ENCODE measurements at places on chromosomes 3 and 15.

DNA sequence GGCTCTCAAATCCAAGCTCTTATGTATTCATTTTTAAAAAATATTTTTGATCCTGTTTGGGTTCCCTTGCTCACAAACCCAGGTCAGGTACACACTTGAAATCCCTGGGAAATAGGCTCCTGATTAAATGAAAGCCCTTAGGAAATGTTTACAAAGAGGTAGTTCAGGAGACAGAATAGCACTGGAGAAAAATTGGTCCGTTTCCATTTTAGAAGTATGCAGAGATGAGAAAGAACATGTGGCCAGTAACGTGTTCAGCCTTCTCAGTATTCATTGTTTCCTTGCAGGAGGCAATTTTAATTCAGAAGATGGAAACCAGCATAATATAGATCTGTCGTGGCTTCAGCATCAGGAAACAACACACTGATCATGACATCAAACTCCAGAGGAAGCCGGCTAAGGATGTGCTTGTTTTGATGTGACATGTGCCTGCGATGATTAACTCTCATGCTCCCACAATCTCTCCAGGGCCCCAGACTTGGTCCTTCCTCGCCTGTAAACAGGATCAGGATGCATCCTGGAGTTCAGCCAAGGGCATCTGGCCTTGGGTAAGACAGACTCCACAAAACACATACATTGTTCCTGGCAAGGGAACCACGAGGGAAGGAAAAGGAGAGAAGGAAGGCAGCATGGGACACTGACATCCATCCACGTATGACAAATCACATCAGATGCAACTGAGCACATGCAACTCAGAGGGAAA lies 350.5 kb upstream of the THBS1 start:
- no peak for DNase-seq

DNA sequence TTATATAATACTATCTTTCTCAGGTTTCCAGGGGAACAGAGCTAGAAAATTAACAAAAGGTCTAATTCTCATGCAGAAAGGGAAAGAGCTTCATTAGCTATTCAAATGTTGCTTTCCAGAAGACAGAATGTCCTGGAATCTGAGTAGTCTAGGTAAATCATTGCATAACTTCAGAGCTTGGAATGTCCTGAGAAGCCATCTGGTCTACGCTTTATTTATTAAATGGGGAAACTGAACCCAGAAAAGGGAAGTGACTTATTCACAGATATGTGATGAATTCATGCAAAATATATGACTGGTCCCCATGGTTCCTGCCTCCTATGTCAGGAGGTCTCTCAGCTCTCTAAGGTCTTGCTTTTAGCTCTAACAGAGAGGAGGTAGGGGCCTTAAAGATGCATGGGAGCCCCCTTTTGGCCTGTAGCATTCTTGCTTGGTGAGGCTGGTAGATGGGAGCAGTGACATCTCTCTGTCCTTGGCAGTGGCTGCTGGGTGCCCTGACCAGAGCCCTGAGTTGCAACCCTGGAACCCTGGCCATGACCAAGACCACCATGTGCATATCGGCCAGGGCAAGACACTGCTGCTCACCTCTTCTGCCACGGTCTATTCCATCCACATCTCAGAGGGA lies 99.2 kb downstream of the CEMIP start:
- DNase-seq: no peak

DNA sequence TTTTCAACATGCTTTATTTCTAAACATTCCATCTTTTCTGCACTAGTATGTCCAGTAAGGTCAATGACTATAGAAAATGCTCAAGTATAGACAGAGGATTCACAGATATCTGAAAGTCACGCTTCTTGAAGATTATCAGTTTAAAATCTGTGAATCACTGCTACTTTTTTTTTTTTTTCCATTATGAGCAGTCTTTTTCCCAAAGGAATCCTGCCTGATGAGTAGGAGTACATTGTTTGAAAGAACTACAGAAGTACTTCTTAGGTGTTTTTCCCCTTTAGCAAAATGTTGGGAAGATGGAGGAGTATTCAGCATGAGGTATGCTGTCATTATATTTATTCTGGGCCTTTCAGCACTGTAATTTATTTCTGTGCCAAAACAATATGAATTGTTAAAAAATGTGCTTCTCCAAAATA lies 266.2 kb downstream of the NLGN1 start:
- DNase-seq: no peak

DNA sequence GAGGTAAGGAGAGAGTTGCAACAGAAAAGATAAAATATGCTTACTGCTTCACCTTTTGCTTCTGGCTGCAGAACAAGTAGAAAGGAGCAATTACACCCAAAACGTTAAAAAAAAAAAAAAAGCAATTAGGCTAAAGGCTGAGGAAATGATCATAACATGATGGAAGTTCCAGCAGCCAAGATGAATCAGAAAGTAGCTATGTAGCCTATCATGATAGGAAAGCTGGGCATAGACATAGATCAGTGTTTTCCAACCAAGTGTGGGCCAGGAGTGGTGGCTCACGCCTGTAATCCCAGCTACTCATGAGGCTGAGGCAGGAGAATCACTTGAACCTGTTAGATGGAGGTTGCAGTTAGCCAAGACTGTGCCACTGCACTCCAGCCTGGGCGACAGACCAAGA lies 52.6 kb downstream of the AGTR1 start:
- DNase-seq: no peak

DNA sequence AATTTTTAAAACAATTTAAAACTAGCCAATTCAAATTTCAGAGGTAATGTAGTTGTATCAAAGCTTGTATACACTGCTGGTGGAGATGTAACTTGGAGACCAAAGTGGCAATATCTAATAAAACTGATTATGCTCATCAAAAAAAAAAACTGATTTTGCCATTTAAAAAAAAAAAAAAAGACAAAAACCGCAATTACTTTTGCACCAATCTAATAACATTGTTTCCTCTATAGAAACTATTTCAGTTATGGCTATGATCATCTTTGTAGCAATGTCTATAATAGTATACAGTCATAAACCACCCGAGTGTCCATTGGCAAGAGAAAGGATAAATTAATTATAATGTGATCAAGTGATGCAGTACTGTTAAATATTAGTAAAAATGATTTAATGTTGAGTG lies 149.3 kb upstream of the SEMA6D start:
- DNase-seq: no peak

- no peak for DNase-seq
Measured at GRCh38 chr3:111568911-111569310, 26.2 kb downstream of the ZBED2 start.

GRCh38 chr3:156373095-156373494 lies 181.8 kb downstream of the SSR3 start:
- DNase-seq: no peak

DNA sequence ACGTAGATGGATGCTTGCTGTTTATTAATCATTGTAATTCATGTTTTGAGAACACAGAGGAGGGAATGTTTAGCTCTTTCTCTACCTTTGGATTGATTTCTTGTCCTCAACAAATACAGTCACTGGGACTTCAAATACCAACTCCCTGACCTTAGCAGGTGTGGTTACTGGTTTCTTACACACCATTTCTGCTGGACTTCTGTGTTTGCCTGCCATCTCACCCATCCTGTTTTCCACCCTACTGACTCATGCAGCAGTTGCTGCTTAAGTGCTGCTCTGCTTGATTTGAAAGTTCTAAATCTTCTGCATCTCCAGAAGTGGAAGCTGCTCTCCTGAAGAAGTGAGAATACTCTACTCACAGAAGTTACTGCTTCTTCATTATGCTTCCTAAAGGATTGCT lies 170.3 kb downstream of the ZPLD1 start:
- DNase-seq: no peak

DNA sequence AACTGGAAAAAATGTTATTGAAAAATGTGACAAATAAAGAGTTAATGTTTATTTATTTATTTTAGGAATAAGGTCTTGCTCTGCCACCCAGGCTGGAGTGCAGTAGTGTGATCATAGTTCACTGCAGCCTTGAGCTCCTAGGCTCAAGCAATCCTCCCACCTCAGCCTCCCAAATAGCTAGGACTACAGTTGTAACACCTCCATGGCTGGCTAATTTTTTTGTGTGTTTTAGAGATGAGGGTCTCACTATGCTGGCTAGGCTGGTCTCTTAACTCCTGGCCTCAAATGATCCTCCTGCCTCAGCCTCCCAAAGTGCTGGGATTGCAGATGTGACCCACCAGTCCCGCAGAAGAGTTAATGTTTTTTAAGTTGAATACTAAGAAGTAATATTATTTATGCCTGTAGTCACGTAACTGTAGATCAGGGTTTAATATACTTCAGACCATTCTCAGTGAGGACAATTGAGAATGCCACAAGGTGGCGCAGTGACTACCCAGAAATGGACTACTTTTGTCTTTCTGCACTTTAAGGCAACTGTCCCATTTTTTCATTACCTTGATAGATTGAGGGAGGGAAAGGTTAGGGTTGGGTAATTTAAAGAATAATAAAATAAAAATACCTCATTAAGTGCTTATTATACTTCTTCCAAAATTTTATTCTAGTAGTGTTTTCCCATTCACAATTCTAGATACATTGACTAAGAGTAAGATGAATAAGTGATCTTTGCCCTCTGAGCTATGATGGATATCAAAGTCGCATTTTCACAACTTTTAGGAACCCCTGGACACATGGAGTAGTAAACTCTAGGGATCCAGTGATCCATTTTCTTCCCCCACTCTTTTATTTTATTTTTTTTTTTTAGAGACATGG lies 6.0 kb downstream of the MUC13 start:
- DNase-seq: peak; percentile 13

- no peak for DNase-seq
Measured at GRCh38 chr3:100777271-100777670, 68.0 kb downstream of the TFG start.

- no peak for DNase-seq
Measured at GRCh38 chr3:194235160-194235559, 99.2 kb downstream of the HES1 start.

DNA sequence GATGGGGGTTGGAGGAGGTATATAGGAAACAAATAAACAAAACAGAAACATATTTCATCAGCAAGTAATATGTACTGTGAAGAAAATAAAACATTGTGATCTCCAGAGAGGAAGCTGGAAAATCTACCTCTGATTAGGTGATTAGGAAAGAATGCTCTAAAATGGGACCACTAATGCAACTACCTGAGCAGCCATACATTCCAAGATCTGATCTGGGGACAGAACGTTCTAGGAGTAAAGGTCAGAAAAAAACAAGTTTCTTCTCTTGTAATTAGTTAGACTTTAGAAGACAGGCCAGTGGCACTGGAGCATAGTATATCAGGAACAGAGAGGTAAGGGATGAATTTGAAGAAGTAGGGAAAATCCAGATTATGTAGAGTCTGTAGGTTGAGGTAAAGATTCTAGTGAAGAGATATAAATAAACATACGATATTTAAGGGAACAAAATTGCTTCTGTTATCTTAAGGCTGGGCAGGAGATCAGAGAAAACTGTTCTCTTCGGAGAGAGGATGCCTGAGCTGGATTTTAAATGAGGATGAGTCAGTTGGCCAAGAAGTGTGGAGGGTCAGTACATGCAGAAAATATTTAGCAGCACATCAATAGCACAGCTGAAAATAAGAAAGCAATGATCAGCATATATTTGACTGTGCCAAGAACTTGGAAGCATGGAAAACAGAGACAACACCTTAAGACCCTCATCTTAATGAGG lies 429.5 kb downstream of the NLGN1 start:
- no peak for DNase-seq

DNA sequence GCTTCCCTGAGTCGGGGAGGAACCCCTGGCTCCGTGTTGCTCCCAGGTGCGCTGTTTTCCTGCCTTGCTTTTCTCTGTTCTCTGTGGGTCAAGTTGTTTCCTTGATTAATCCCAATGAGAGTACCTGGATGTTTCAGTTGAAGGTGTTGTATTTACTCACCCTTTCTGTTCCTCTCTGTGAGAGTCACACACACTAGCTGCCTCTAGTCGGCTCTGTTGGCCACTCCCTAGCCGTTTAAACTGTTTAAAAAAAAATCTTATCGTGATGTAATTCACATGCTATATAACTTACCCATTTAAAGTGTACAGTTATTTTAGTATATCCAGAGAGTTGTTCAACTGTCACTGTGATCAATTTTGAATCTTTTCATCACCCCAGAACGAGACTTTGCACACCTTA lies 74.0 kb downstream of the AKAP13 start:
- no peak for DNase-seq

DNA sequence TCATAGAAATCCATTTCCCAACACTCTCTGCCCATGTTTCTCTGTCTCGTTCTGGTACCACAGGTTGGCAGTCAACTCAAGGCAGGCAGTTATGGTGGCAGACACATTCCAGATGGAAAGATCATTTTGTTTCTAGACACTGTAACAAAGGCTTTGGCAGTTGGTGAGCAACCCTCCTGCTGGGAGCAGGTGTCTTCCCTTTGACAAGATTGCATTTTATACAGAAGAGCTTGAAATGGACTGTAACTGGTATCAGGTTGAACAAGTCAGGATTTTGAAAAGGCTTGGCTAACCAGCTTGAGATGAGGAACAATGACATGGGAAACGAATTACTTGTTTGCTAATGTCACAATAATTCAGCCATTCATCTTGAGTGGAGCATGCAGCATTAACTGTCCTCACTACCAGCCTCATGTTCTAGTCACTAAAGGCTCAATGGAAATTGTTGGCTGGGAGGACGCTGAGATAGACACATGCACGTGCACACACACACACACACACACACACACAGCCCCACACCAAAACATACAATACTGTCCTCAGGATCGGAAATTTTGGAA lies 170.0 kb downstream of the SEMA6D start:
- no peak for DNase-seq

DNA sequence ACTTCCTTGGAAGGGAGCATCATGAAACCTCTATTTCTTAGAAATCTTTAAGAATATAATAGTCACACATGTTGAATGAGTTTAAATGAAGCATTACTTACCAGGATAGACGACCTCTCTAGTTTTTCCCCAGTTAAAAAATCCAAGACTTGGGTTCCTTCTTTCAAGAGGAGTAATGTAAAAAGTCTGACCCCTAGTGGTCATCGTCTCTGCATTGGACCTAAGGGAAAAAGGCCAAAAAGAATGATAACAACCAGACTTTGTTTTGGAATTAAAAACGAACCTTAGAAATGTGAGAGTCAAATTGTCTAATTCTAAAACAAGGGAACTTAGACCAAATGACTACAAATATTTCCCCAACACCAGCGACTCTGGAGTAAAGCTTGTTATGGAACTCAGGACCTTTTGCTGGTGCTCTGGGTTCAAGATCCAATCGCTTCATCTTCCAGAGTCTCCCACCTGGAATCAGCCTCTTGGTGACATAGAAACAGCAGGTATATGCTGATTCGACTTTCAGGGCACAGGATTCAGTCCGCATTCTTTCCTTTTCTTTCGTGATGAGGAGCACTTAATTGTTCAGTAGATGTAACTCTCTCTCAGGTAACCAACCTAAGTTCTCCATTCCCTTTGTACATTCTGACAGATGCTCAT lies 214.8 kb upstream of the TPRG1 start:
- no peak for DNase-seq

DNA sequence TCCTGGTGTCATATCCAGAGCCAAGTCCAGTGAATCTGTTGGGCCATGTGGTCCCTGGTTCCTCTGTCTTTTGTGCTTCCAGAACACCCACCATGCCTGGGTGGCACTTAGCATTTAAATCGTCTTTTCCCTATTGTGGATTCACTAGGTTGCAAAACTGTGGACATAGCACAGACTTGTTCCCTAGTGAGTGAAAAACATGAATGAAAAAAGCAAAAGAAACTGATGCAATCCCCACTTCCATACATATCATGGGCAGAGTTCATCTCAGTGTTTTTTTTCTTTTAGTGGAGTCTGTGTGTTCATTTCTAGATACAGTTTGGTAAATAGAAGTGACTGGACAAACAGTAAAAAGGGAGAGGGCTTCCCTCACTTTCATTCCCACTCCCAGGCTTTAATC lies 170.5 kb downstream of the SLCO3A1 start:
- no peak for DNase-seq

GRCh38 chr15:92116330-92116729 lies 262.8 kb downstream of the SLCO3A1 start:
- DNase-seq: no peak

- DNase-seq: no peak
Measured at GRCh38 chr3:65831733-65832425, 206.8 kb downstream of the MAGI1 start.

All from T1000 (cell line).